Activated CD4-positive, alpha-beta T cell treated with anti-CD3 and anti-CD28 coated beads, Interleukin-2, amount 50 U/mL, for 48 hours (primary cell): ENCODE measurements at places on chromosomes 7 and 10.

GRCh38 chr7:106915873-106916272, 50.8 kb downstream of the PIK3CG start:
- DNase-seq, result no peak

- no peak for DNase-seq
These were observed 779 bp downstream of the IFIT2 start for GRCh38 chr10:89302625-89303024.

DNA sequence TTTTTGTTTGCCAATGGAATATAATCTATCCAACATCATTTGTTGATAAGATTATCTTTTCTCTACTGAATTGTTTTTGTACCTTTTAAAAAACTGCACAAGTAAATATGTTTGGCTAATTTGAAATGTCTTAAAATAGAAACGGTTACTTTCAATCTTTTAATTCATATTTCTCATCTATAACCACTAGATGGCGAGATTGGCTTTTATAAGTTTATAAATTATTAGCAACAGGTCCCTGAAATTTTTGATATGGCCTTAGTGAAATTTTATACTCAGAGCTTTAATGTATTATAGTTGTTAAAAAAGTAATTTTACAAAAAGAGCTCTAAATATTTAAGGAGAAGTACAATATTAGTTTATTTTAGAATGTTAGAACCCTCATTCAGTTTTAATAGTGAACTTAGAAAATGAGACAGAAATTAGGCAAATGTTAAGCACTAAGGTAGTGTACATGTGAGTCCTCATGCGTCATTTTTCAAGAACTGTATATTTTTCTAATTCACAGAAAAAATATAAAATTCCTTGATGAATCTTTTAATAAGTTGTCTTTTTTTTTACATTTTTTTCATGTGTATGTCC, 592.5 kb downstream of the ARL4A start:
- no peak for DNase-seq

- DNase-seq, result no peak
These were observed 48.4 kb upstream of the GLI3 start for GRCh38 chr7:42285383-42285824.

- no peak for DNase-seq
These were observed 20.7 kb upstream of the ZMIZ2 start for GRCh38 chr7:44727937-44728262.

DNA sequence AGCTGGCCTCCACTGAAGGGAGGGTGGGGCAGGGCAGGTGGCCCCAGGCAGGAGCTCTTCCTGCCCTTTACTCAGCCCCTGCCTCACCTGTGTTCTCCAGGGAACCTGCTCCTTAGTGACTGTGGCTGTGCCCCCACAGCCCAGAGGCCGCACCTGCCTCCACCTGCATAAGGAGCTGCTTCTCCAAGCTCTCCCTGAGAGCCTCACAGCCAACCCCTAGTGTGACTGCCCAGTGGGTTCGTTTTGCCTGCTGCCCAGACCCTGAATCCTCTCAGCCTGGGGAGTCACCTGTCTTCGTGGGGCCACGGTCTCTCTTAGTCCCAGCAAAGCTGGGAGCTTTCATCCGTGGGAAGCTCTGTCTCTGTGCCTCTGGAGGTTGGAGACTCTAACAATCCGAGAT, 94.4 kb downstream of the GLRX3 start:
- no peak for DNase-seq

DNA sequence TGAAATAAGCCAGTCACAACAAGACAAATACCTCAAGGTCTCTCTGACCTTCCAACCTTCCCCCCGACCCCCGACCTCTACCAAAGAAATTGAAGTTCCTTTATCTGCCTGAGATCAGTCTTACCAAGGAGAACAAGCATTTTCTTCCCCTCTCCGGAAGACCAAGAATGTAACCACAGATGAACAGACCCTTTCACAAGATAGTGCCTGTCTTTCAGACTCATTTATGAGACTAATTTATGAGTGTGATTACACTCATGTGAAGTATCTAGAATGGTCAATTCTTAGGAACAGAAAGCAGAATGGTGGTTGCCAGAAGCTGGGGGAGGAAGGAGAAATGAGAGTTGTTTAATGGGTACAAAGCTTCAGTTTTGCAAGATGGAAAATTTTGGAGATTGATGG, 108.9 kb upstream of the MKLN1 start:
- no peak for DNase-seq

- DNase-seq, result no peak
These were observed 213.0 kb downstream of the CELF2 start for GRCh38 chr10:11230498-11231167.
